ENCODE measurements at places on chromosomes 7 and 10.
A peak's percentile ranks its signal among the peaks of the same experiment; 100 is the strongest.

GRCh38 chr10:123913688-123914268 is 22.2 kb upstream of the CPXM2 start:
- no peak overlapping the region for H3K27ac ChIP-seq
- H3K27me3 ChIP-seq = peaks cover 20% of the 10 kb centered on the region
- H3K36me3 ChIP-seq = no peaks in the 10 kb centered on the region
- no peak for DNase-seq
- H3K4me1 ChIP-seq = no peaks in the 10 kb centered on the region

GRCh38 chr7:150866932-150867564 is 14.7 kb downstream of the AOC1 start:
- no peak overlapping the region for H3K4me3 ChIP-seq
- H3K36me3 ChIP-seq = no peaks in the 10 kb centered on the region
- peaks cover 11% of the 10 kb centered on the region for H3K27me3 ChIP-seq
- peaks cover 5% of the 10 kb centered on the region for H3K4me1 ChIP-seq
- no peak overlapping the region for H3K27ac ChIP-seq
- DNase-seq = no peak

DNA sequence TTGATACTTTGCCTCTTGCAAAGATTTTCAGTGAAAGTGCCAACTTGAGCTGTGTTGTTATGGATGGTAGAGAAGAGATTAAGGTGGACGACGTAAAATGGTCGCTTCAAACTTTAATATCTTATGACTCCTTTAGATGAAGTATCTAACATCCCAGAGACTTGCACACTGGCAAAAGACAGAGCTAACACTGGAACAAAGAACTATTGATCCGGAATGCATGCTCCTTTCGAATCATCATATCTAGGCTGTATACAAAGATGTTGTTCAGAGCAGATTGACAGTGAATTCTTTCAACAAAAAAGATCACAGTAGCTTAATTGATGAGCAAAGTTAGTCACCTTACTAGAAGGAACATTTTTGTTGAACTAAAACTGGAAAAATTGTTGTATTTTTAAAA is 592.7 kb downstream of the NXPH1 start:
- H3K36me3 ChIP-seq = no peaks in the 10 kb centered on the region
- no peaks in the 10 kb centered on the region for H3K4me1 ChIP-seq
- no peak for DNase-seq
- no peak overlapping the region for H3K27ac ChIP-seq

DNA sequence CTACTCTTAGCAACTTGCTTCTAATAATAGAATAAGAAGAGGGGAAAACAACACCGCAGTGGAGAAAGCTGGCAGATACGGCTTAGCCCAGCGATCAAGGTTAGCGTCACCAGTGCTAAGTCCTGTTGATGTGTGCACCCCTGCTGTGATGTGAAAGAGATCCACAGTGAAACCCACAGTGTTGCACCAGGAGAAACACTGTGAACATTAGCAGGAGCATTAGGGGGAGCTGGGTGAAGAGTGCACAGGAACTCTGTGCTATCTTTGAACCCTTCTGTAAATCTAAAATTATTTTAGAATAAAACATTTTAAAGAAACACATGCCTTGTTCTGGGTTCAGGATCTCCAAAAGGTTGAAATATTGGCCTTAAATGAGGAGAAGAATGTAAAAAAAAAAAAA is 154.1 kb upstream of the UNC5B start:
- no peak overlapping the region for H3K27ac ChIP-seq
- no peaks in the 10 kb centered on the region for H3K4me1 ChIP-seq
- H3K27me3 ChIP-seq = no peaks in the 10 kb centered on the region
- no peaks in the 10 kb centered on the region for H3K36me3 ChIP-seq
- H3K4me3 ChIP-seq = no peak overlapping the region

GRCh38 chr10:109430799-109431198 is 492.5 kb downstream of the XPNPEP1 start:
- DNase-seq = no peak
- H3K4me3 ChIP-seq = no peak overlapping the region
- no peak overlapping the region for H3K27ac ChIP-seq
- H3K4me1 ChIP-seq = no peaks in the 10 kb centered on the region
- H3K27me3 ChIP-seq = no peaks in the 10 kb centered on the region

DNA sequence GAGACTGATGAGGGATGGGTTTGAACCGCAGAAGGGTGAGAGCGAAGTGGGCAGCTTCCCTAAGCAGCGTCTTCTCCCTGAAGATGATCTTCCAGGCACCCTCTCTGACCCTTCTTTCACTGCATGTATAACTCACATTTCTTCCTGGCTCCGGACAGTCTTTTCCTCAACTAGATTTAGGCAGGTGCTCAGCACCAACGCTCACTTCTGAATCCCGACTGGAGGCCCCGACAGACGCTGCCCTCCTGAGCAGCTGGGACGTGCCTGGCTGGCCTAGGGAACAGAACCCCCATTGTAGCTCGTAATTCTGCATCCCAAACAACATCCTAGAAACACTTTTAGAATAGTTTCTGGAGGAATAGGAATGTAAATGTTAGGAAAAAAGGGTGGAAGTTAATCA is 206.6 kb downstream of the DIP2C start:
- no peak overlapping the region for H3K4me3 ChIP-seq
- peaks cover 2% of the 10 kb centered on the region for H3K27me3 ChIP-seq
- no peak for DNase-seq
- no peaks in the 10 kb centered on the region for H3K36me3 ChIP-seq
- peaks cover 8% of the 10 kb centered on the region for H3K4me1 ChIP-seq
- no peak overlapping the region for H3K27ac ChIP-seq

GRCh38 chr7:129053938-129054437 is 923 bp downstream of the TNPO3 start:
- DNase-seq = no peak
- peak overlapping the region; percentile 98 for H3K27ac ChIP-seq
- peaks cover 17% of the 10 kb centered on the region for H3K36me3 ChIP-seq
- peaks cover 3% of the 10 kb centered on the region for H3K27me3 ChIP-seq

DNA sequence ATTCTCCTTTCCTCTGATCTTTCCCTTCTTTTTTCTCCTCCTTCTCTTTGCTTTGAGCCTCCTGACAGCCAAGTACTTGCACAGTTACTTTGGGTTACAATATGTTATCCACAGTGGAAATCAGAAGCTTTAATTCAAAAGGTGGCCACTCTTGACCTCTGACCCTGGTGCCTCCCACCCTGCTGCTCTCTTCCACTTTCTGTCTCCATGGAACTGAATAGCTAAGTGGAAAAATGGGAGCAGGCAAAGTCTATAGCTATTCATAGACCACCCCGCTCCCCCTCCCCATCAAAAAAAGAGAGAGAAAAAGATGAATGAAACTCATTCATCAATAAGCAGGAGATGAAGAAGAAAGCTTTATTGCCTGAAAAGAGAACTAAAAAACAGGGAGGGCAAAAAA is 39.4 kb downstream of the PTN start:
- no peaks in the 10 kb centered on the region for H3K36me3 ChIP-seq
- H3K27me3 ChIP-seq = no peaks in the 10 kb centered on the region
- H3K27ac ChIP-seq = no peak overlapping the region
- no peak overlapping the region for H3K4me3 ChIP-seq
- no peaks in the 10 kb centered on the region for H3K4me1 ChIP-seq
- no peak for DNase-seq

GRCh38 chr10:83555264-83555663 is 584.0 kb upstream of the GHITM start:
- H3K27ac ChIP-seq = no peak overlapping the region
- H3K4me1 ChIP-seq = no peaks in the 10 kb centered on the region
- H3K27me3 ChIP-seq = no peaks in the 10 kb centered on the region
- H3K36me3 ChIP-seq = no peaks in the 10 kb centered on the region
- no peak for DNase-seq
- H3K4me3 ChIP-seq = no peak overlapping the region

DNA sequence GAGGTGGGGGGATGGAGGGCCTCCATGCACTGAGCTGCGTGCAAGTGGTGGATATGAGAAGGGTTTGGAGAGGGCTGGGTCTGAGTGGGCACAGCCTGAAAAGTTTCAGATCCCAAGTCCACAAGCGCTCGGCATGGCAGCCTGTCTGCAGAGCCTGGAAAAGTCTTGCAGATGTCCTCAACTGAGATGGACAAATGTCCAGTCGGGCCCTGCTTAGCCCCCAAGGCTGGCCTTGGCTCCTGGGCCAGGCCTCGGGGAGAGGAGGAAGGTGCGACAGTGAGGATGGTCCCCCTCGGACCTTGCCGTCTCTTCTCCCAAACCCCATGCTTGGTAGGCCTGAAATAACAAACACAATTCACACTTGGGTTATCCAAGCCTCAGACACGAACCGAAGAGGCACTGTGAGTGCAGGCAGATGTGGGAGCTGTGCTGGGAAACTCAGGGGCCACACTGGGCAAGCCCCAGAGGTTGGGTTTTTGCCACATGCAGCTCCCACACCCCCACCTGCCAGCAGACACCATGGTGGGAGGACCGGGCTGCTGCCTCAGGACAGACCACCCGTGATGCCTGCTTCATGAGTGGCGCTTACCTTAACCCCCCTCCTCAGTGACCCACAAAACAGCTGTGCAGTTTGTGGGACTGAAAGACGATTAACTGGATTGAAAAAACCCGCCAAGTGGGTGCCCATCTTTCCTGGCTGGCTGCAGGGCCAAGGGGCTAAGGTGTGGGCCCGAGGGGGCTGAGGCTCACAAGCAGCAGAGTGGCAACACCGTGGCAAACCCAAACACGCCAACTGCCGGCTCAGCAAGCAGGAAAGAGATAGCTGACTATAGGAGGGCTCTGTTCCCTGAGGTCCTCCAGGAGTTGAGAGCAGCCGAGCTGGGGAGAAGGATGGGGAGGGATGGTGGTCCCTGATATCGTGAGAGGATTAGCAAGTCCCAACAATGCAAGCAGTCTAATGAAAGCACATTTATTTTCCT is 156.8 kb downstream of the RNF216 start:
- DNase-seq = no peak
- no peak overlapping the region for H3K27ac ChIP-seq
- peaks cover 7% of the 10 kb centered on the region for H3K36me3 ChIP-seq
- H3K4me1 ChIP-seq = peaks cover 2% of the 10 kb centered on the region
- no peaks in the 10 kb centered on the region for H3K27me3 ChIP-seq
- H3K4me3 ChIP-seq = no peak overlapping the region

GRCh38 chr7:155345490-155345889 is 47.8 kb downstream of the INSIG1 start:
- DNase-seq = no peak
- H3K4me1 ChIP-seq = peaks cover 7% of the 10 kb centered on the region
- H3K4me3 ChIP-seq = peak overlapping the region; percentile 45

- no peaks in the 10 kb centered on the region for H3K36me3 ChIP-seq
- no peak overlapping the region for H3K4me3 ChIP-seq
- H3K27me3 ChIP-seq = peaks cover 6% of the 10 kb centered on the region
- DNase-seq = no peak
These were observed 14.7 kb downstream of the FKBP6 start for GRCh38 chr7:73342645-73343044.

- no peak overlapping the region for H3K4me3 ChIP-seq
- H3K36me3 ChIP-seq = no peaks in the 10 kb centered on the region
- no peak overlapping the region for H3K27ac ChIP-seq
- H3K4me1 ChIP-seq = no peaks in the 10 kb centered on the region
- H3K27me3 ChIP-seq = peaks cover 6% of the 10 kb centered on the region
- DNase-seq = no peak
These were observed 8.4 kb downstream of the FOXL3 start for GRCh38 chr7:298375-298702.

DNA sequence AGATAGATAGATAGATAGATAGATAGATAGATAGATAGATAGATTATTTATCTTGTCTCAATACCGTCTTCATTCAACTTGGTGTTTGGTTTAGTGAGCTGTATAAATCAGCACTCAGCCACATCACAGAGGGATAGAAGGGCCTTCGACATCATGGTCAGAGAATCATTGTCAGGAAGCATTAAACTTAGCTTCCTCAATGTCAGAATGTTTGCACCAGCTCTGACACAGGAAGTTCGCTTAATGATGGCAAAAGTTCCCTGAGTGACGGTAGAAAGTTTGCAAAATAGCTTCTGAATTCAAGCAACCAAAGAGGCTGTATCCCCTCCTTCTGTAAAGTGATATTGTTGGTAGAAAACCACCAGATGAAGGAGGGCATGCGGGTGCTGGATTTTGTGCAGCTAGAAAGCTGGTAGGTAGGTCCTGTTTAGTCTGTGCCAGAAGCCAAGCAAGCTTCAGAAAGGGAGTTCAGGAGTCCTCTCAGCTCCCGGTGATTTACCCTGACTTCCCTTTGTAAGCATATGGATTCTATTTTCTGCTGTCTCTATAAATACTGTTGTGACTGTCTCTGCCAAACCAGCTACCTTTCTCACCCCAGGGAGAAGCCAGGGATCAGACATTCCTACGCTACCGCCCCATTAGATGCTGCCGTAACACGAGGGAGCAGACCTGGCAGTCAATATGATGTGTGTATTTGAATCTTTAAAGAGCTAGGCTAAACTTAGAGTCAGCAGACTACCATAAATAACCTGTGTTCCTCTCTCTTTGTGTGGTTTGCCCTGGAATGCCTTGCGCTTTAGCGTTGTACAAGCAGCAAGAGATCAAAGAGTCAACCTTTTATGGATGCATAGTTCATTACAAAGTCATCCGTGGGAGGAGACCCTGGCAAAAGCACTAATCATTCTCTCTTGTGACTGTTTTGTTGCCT is 200.5 kb upstream of the KIAA1217 start:
- peaks cover 5% of the 10 kb centered on the region for H3K27me3 ChIP-seq
- H3K4me3 ChIP-seq = no peak overlapping the region
- no peaks in the 10 kb centered on the region for H3K36me3 ChIP-seq
- no peak overlapping the region for H3K27ac ChIP-seq
- DNase-seq = no peak

- H3K27ac ChIP-seq = no peak overlapping the region
- peak; percentile 20 for DNase-seq
- peaks cover 68% of the 10 kb centered on the region for H3K27me3 ChIP-seq
- no peak overlapping the region for H3K4me3 ChIP-seq
- H3K36me3 ChIP-seq = no peaks in the 10 kb centered on the region
- peaks cover 30% of the 10 kb centered on the region for H3K4me1 ChIP-seq
These were observed 74.5 kb downstream of the INSIG1 start for GRCh38 chr7:155371884-155372781.

DNA sequence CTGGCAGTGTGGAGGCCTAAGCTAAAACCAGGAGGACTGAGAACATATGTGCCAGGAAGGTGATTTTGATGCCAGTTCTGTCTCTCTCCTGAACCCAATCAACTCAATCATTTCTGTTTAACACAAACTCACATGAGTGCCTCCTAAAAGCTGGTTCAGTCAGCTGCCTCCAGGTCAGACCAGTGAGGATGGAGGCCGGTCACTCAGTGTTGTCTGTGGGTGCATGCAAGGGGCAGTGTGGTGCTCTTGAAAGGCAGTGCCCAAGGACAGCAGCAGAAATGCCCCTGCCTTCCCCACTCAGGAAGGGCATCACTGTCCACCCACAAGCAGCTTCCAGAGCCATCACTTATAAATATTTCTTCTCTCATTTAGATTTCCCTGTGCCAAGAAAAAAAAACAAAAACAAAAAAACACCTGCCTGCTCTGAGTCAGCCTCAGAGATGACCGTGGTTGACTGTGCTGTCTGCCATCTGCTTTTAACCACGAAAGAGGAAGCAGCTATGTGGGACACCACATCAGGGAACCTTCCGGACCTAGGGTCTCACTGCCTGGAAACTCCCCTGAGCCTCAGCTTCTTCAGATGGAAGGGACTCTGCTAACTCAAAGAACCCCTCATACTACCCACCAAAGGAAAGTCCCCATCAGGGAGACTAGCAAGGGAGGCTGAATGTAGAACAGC is 39.1 kb downstream of the VOPP1 start:
- peak overlapping the region; percentile 97 for H3K27ac ChIP-seq
- H3K4me3 ChIP-seq = peak overlapping the region; percentile 66
- peaks cover 15% of the 10 kb centered on the region for H3K36me3 ChIP-seq
- peak; percentile 91 for DNase-seq
- no peaks in the 10 kb centered on the region for H3K27me3 ChIP-seq

- peaks cover 9% of the 10 kb centered on the region for H3K4me1 ChIP-seq
- peaks cover 6% of the 10 kb centered on the region for H3K27me3 ChIP-seq
- DNase-seq = no peak
- no peak overlapping the region for H3K4me3 ChIP-seq
- no peaks in the 10 kb centered on the region for H3K36me3 ChIP-seq
These were observed 16.7 kb upstream of the SYPL1 start for GRCh38 chr7:106128836-106129235.

Measured in activated CD4-positive, alpha-beta memory T cell treated with anti-CD3 and anti-CD28 coated beads for 36 hours (primary cell).